ENCODE measurements at places on chromosomes 2 and 18. TPM values are rescaled to one million over a fixed set of nuclear protein-coding genes. Genes with fewer than 3 reads are reported as not detected.
A peak's percentile ranks its signal among the peaks of the same experiment; 100 is the strongest.

SH3RF3 gene
- 11.7 TPM for total RNA-seq

CSRNP3 gene
- 8.3 TPM for total RNA-seq

RBM45 gene
- 10.5 TPM for total RNA-seq

PLB1 gene
- total RNA-seq = 1.3 TPM

SLC25A12 gene
- total RNA-seq = 21.4 TPM

DNA sequence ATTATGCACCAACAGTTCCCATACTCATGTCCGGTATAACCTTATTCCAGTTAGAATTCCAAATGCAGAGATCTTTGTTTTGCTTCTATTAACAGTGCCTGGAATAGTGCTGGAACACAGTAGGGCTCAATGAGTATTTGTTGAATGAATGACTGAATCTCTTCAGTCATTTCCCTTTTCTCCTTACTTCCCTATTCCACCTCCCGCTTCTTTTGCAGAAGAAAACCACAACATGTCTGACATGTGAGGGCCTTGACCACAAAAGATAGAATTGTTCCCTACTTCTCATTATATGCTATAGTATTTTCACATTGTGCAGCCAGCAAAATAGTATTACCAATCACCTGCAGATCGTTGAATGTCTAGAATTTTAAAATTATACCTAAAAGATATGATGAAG lies 19.5 kb upstream of the HNRNPLL start:
- no peaks in the 10 kb centered on the region for H3K4me1 ChIP-seq
- H3K27ac ChIP-seq = no peak overlapping the region
- no peak for DNase-seq
- H3K4me3 ChIP-seq = no peak overlapping the region

DNA sequence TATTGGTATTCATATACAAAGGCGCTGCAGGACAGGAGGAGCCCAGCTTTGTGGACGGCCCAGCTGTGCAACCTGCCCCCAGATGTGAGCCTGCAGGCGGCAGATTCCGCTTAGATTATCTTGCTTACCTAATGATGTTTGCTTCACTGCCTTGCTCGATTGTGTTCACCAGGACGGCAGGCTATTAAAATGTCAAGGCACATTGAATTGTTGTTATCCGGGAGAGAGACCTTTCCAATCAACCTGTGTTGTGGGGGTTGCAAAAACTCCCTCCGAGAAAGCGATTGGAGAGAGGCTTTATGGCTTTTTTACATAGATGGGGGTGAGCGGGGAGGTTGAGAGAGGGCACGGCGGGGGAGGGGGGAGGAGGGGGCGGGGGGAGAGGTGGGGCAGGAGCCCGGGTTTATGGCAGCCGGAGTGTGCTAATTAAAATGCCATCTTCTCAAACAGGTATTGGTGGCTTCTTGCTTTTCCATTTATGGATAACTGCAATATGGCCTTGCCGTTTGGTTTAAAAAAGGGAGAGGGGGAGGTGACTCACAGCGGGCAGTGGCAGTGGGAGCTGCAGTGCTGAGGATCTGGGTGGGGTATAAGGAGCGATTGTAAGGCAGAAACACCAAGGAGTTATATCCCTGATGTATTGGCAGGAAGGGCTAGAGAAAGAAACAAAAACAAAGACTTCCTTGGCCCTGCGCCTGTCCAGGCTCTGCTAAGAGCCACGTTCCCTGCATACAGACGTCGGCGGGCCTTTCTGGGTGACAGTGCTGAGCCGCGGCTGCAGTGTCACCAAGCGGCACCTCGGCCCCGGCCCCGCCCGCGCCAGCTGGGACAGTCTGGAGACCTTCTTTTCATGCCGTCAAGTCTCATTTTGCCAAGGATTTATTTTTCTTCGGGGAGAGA lies 97.2 kb downstream of the INSIG2 start:
- peak overlapping the region; percentile 74 for H3K4me3 ChIP-seq
- H3K27ac ChIP-seq = peak overlapping the region; percentile 64
- DNase-seq = peak; percentile 55
- H3K4me1 ChIP-seq = peaks cover 22% of the 10 kb centered on the region

GRCh38 chr2:75459565-75460310 lies 101.0 kb downstream of the EVA1A start:
- DNase-seq = peak; percentile 74
- no peak overlapping the region for H3K27ac ChIP-seq
- peaks cover 10% of the 10 kb centered on the region for H3K4me1 ChIP-seq
- H3K27me3 ChIP-seq = no peaks in the 10 kb centered on the region

DNA sequence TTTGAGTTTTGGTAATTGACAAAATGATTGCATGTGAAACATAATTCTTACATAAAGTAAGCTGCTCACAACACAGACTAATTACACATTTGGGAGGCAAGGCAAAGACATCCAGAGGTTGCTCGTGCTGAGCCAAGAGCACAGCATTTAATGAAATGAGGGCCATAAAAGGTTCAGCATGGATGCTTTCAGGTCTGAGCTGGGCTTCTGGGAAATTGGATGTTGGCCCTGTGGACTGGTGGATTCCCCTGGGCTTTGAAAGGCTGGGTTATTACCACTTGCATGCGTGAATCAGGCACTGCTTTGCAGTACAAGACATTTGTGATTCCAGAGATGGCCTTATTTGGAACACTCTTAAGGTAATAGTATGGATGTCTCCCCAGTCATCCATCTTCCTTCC lies 533.5 kb upstream of the NRP2 start:
- no peaks in the 10 kb centered on the region for H3K27me3 ChIP-seq
- no peaks in the 10 kb centered on the region for H3K36me3 ChIP-seq
- H3K4me1 ChIP-seq = no peaks in the 10 kb centered on the region
- no peak for DNase-seq
- H3K27ac ChIP-seq = no peak overlapping the region
- no peak overlapping the region for H3K4me3 ChIP-seq

- no peaks in the 10 kb centered on the region for H3K27me3 ChIP-seq
- H3K27ac ChIP-seq = no peak overlapping the region
- no peak overlapping the region for H3K4me3 ChIP-seq
- no peaks in the 10 kb centered on the region for H3K4me1 ChIP-seq
Observed at GRCh38 chr2:217299590-217299989, 439.7 kb upstream of the TNP1 start.

- no peaks in the 10 kb centered on the region for H3K27me3 ChIP-seq
- H3K4me3 ChIP-seq = no peak overlapping the region
- H3K36me3 ChIP-seq = no peaks in the 10 kb centered on the region
- peak; percentile 52 for DNase-seq
- H3K4me1 ChIP-seq = no peaks in the 10 kb centered on the region
Observed at GRCh38 chr2:61898810-61899209, 6.7 kb upstream of the COMMD1 start.

DNA sequence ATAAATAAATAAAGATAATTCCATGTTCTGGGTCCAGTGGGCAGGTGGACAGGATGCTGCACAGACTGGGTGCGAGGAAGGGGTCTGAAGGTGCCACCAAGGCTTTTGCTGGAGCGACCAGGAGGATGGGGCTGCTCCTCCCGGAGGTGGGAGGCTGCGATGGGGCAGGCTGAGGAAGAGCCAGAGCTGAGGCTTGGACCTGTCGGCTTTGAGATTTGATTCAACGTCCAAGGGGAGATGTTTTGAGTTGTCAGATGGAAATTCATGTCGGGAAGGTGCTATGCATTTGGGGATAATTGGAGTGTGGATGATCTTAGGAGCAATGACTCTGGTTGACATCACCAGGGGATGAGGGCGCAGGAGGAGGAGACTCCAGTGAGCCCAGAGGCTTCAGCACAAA lies 11.7 kb downstream of the ALLC start:
- no peak for DNase-seq
- H3K36me3 ChIP-seq = no peaks in the 10 kb centered on the region
- H3K4me3 ChIP-seq = no peak overlapping the region
- peaks cover 12% of the 10 kb centered on the region for H3K27me3 ChIP-seq

- no peak overlapping the region for H3K27ac ChIP-seq
- H3K4me3 ChIP-seq = no peak overlapping the region
- DNase-seq = no peak
- peaks cover 11% of the 10 kb centered on the region for H3K4me1 ChIP-seq
Observed at GRCh38 chr2:41711736-41712135, 336.1 kb upstream of the PKDCC start.

DNA sequence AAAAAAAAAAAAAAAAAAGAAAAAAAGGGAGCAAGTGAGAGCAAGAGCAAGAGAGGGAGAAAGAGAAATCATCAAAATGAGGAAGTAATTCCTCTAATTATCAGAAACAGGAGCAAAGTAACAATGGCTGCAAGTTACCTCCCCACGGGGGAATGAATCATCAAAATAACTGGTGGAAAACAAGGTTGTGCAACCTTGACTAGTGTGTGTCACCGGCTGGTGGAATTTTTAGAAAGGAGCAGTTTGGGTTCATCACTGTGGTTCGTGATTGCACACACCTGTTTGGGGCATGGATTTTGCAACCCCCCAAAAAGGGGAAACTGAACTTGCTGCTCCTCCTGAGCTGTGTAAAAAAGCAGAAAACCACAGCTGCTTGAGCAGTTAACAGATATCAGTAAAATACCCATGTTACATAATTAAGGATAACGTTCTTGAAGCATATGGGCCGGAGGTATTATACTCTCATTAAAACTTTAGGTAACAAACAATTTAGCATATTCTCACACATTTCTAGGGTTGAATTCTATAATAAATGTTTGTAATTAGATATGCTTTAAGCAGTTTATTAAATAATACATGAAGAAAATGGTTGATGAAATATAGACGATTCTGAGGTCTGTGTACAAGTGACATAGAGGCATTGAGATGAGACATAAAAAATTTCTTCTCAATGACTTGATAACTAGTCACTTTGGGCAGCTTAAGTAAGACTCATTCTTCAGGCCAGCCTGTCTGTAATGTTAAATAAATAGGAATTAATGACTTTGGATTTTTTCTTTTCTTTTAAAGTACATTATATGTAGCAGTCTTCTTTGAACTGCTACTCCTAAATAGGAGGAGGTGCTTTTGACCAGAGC lies 184.2 kb upstream of the ZEB2 start:
- H3K4me3 ChIP-seq = no peak overlapping the region
- no peaks in the 10 kb centered on the region for H3K36me3 ChIP-seq
- peaks cover 24% of the 10 kb centered on the region for H3K4me1 ChIP-seq
- no peak overlapping the region for H3K27ac ChIP-seq
- DNase-seq = peak; percentile 78

DNA sequence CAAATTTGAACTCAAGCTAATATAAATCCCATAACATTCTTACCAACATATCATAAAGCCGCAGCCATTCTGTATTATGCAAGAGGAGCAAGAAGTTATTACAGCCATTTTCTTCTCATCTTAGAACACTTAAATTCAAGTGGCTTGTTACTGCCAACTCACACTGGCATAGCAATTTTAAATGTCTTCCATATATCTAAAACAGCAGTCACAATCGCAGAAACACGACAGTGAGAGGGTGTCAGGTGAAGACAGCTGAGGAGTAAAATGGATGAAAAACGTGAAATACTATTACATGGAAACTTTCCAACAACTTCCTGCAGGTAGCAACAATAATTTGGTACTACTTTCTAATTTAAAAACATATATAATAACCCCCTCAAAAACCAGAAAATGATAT lies 17.9 kb downstream of the PPP3R1 start:
- no peaks in the 10 kb centered on the region for H3K27me3 ChIP-seq
- H3K4me1 ChIP-seq = peaks cover 24% of the 10 kb centered on the region
- H3K4me3 ChIP-seq = no peak overlapping the region

DNA sequence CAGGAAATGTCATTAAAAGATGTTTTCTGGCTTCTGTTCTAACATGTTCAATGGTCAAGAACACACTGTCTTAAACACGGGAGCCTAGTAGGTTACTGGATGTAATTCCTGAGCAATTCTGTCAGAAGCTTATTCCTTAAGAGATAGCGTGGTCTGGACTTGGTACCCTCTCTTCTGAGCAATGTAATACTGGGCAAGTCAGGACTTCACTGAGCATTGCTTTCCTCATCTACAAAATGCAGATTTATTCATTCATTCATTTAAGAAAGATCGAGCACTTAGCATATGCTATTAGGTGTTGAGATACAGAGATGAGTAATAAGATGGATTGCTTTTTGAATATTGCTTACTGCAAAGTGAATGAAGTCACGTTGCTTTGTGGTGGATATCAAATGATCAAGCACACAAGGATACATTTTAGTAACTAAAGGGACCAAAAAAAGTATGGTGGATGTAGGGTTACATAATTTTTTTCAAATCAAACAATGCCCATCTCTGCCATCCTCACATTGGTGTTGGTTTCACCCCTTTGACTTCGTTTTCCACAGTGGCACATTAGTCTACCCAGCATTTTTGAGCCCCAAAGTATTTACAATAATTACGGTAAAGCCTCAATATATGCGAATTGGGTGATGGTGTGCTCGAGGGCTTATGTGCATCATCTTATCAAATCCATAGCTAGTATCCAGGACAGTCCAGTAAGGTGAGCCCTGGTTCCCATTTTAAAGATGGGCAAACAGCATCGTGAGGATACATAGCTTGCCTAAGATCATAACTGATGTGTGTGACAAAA lies 65.3 kb downstream of the ZC3H6 start:
- H3K27me3 ChIP-seq = no peaks in the 10 kb centered on the region
- no peaks in the 10 kb centered on the region for H3K36me3 ChIP-seq
- no peaks in the 10 kb centered on the region for H3K4me1 ChIP-seq
- no peak for DNase-seq

DNA sequence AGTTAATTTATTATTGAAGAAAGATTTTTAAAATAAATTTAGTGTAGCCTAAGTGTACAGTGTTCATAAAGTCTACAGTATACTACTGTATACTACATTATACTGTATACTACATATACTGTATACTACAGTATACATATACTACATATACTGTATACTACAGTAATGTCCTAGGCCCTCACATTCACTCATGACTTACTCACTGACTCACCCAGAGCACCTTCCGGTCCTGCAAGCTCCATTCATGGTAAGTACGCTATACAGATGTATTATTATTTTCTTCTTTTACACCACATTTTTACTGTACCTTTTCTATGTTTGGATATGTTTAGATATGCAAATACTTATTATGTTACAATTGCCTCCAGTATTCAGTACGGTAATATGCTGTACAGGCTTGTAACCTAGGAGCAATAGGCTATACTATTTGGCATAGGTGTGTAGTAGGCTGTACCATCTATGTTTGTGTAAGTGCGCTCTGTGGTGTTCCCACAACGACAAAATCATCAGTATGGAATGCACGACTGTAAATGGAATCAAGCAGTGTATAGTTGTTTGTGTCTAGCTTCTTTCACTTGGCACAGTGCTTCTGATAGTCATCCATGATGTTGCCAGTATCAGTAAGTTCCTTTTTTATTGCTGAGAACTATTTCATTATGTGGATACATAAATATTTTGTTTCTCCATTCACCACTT lies 245.7 kb downstream of the MTX2 start:
- no peak overlapping the region for H3K27ac ChIP-seq
- H3K4me3 ChIP-seq = no peak overlapping the region
- no peaks in the 10 kb centered on the region for H3K36me3 ChIP-seq

DNA sequence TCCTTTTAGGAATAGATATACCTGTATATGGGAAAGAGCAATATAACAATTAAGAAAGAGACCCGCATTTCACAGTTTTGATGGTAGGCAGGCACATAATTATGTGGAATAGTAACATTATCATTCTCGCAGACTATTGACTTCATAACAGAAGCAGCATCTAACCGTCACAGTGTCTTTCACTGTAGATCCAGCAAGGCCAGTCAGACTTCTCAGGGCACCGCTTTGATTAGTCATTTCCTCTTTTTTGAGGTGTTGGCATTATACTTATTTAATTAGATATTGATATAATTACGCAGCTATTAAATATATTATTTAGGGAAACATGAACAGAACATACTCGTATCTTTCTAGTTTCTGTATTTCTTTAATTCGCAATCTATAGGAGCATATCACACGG lies 176.4 kb downstream of the NAPG start:
- no peaks in the 10 kb centered on the region for H3K4me1 ChIP-seq
- no peak overlapping the region for H3K4me3 ChIP-seq
- no peaks in the 10 kb centered on the region for H3K36me3 ChIP-seq
- DNase-seq = no peak
